SHP77 treated with DMSO at 0.1 percent for 48 hours (cell line): ENCODE measurements at places on chromosomes 13 and 19.

- no peak for DNase-seq
Measured at GRCh38 chr13:114088234-114088633, 44.2 kb downstream of the RASA3 start.

GRCh38 chr19:1220976-1221903, 15.7 kb downstream of the STK11 start:
- DNase-seq = peak; percentile 24

DNA sequence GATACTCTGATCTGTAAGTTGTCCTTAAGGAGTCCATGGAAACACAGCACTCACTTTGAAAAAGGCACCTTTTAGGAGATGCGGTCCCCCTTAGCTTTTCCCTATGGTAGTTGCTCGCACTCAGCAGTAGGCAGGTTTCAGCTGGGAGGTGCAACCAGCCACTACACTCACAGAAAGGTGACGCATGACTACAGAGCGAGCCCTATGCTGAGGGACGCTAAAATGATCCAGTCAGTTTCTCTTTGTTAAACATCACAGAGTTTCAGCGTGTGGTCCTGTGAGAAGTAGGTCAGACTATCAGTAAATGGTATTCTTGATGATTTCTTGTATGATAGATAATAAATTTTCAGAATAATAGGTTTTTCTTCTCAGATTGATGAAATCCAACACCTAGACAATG, 362.7 kb upstream of the MIR17HG start:
- no peak for DNase-seq

- DNase-seq = no peak
Measured at GRCh38 chr13:45681113-45681512, 21.0 kb upstream of the CBY2 start.

DNA sequence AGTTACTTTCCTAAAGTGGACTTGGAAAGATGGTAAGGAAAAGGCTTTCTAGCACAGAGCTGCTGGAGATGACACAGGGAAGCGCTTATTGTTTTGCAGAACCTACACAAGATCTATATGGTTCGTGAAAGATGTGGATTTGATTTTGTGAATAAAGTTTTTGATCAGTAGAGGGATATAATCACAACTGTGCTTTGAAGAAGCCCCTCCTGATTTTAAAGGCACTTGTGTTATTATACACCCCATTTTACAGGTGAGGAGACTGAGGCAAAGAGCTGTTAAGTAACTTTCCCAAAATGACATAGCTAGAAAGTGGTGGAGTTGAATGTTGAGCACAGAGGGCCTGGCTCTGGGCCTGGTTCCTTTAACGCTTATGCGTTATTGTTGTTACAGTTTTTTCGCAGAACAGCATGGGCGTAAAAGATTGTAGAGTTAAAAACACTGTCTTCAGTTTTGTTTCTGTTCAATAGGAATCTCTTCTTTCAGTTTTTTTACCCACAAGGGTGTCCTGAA, 1.4 kb downstream of the TDRD3 start:
- DNase-seq = no peak

DNA sequence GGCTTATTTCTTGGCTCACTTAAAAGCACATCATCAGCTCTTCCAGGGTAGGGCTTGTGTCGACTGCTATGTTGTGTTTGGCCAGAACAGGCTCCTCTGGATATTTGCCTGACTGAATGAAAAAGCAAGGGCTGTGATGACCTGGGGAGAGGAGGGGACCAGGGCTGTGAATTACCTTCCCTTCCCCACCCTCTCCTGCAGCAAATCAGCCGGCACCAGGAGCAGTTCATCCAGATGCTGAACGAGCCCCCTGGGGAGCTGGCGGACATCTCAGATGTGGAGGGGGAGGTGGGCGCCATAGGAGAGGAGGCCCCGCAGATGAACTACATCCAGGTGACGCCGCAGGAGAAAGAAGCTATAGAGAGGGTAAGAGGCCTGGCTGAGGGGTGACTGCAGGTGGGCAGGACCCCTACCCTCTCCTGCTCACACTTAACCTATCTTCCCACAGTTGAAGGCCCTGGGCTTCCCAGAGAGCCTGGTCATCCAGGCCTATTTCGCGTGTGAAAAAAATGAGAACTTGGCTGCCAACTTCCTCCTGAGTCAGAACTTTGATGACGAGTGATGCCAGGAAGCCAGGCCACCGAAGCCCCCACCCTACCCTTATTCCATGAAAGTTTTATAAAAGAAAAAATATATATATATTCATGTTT, 4.4 kb downstream of the GADD45GIP1 start:
- no peak for DNase-seq

GRCh38 chr13:77952276-77952675, 33.6 kb upstream of the EDNRB start:
- no peak for DNase-seq

DNA sequence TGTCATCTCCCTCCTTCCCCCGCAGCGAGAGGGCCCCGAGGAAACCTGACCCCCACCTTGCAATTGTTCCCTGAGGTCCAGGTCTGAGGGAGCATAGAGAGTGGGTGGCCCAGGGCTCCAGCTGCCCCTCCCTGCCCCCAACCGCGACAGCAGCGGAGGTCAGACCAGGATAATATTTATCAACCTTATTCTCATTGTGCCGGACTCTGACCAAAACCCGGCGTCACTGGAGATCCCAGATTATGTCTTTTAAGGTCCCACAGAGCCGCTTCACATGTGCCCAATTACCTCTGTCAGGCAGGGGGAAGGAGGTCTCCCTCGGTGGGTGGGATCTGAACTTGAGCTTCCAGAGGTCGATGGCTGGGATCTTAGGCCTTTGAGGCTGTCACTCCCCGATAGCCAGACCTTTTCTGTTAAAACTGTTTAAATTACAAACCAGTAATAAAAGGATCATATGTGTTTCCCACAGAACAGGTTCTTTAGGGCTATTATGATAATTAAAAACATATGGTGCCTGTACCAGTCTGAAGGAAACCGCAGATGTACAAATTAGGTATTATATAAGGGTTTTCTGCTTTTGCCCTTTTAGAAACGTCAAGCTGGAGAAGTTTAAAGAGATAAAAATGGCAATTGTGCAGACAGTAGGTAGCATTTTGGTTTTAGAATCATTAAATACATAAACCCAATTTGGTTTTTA, 195.5 kb downstream of the ZNF536 start:
- no peak for DNase-seq

- DNase-seq = no peak
Measured at GRCh38 chr19:10155839-10156238, 36.1 kb upstream of the EIF3G start.

DNA sequence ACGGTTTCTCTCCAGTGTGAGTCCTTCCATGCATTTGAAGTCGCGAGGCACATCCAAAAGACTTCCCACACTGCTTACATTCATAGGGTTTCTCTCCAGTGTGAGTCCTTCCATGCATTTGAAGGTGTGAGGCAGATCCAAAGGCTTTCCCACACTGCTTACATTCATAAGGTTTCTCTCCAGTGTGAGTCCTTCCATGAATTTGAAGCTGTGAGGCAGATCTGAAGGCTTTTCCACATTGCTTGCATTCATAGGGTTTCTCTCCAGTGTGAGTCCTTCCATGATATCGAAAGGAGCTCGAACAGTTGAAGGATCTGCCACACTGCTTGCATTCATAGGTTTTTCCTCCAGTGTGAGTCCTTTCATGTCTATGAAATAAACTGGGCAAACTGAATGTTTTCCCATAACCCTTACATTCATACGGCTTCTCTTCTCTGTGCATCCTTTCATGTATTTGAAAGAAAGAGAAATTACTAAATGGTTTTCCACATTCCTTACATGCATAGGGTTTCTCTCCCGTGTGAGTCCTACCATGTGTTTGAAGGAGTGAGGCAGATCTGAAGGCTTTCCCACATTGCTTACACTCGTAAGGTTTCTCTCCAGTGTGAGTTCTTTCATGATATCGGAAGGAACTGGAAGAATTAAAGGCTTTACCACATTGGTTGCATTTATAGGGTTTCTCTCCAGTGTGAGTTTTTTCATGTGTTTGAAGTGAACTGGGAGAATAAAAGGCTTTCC, 20.3 kb downstream of the ZNF433 start:
- DNase-seq = no peak

- DNase-seq = no peak
Measured at GRCh38 chr13:27161980-27162379, 9.6 kb downstream of the USP12 start.

GRCh38 chr19:38580080-38580479, 37.7 kb downstream of the MAP4K1 start:
- DNase-seq = no peak

DNA sequence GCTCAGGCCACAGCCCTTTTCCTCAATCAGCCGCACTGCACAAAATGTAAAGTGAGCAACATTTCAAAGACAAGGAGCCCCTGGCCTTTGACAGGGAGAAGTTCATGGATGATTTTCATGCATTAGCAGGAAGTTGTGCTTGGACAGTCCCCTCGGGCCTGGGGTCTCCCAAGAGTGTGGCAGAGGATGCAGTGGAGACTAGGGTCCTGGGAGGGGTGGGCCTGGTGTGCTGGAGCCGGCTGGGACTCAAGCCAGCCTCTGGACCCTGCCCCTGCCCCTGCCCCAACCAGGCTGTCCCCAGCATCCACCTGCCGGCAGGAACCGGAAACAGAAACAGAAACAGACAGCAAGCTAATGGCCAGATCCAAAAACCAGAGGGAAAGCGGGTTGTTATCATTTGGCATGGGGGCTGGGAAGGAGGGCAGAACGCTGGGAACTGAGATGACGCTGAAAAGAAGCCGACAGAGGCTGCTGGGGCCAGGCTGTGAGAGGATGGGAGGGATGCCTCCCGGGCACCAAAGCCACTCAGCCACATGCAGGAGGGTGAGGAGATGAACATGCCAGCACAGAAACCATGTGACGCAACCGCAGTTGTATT, 2.3 kb downstream of the GAS6 start:
- DNase-seq = no peak

- DNase-seq = no peak
Measured at GRCh38 chr13:26680123-26680450, 80.5 kb downstream of the GPR12 start.

DNA sequence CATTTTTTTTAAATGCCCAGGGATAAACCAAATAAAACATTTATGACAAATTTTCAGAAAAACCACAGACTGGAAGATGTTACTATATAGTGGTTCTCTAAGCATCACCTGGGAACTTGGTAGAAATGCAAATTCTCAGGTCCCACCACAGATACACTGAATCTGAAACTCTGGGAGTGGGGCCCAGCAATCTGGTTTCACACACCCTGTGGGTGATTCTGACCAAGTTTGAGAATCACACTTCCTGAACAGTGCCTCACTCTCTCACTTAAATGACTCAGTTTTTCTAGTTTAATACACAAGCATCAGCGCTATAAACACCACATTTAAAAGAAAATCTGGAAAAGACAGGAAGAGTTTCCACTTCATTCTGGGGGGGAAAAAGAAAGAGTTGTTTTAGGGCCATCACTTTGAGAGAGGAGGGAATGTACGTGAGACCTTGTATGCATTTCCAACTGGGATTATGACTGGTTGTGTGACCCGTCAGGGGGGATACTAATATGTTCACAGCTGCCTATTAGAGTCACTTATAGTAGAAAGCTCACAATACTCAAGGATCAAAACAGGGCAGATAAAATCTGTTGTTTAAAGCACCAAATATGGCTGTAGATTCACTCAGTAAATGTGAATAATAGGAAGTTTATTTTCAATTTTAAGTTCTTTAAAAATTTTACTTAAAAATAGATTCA, 567.7 kb downstream of the GPC6 start:
- no peak for DNase-seq

DNA sequence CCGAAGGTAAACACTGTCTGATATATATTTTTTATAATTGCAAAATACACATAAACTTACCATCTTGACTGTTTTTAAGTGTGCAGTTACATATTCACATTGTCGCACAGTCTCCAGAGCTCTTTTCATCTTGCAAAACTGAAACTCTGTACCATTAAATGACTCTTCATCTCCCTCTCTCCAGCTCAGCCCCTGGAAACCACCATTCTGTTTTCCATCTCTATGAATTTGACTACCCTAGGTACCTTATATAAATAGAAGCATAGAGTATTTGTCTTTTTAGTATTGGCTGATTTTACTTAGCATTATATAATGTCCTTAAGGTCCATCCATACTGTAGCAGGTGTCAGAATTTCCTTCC, 45.8 kb downstream of the LRCH1 start:
- no peak for DNase-seq

GRCh38 chr19:42197375-42197817, 20.1 kb downstream of the DEDD2 start:
- no peak for DNase-seq

- no peak for DNase-seq
Measured at GRCh38 chr19:32687681-32688080, 3.9 kb upstream of the NUDT19 start.

DNA sequence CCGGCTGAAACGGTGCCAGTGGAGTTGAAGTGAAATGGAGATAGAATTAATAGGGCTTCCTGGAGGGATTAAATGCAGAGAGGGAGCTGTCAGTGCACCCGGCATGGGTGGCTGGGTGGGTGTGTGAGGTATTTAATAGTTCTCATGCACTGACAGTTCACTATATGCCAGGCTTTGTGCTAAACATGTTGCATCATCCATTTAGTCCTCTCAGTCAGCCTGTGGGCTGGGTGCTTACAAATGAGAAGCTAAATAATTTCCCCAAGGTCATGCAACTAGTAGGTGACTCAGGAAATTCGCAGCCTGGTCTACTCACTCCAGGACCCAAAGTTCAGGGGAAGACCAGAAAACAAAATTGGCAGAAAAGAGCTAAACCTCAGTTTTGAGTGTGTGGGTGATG, 63.5 kb upstream of the SPATA13 start:
- no peak for DNase-seq

GRCh38 chr13:25674371-25674770, 302.6 kb downstream of the ATP8A2 start:
- DNase-seq = no peak

DNA sequence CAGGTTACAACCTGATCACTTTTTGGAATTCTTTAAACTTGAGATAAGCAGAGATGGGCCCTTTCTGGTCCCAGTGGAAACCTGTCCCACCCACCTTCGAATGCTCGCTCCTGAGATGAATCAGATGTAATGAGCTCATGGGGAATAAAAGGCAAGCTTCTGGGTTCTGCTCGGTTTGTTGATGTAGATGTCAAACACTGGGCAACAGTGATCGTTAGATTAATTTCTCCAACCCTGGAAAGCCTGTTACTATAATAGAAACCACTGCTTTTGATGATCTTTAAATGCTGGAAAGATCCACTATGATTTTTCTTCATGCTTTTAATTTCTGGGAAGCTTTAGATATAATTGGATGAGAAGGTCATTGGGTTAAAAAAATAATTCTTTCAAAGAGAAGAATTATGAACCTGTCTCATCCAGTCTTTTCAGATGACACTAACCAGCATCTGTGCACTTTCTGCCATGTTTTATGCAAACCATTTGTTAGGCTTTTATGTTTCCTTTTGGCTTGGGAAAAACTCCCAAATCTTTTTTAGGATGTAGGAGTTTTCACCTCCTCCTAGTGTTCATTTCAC, 49.3 kb downstream of the B3GLCT start:
- DNase-seq = no peak

- DNase-seq = no peak
Measured at GRCh38 chr13:95477187-95477586, 75.3 kb upstream of the CLDN10 start.

GRCh38 chr13:54699831-54700230, 1671.2 kb downstream of the OLFM4 start:
- DNase-seq = no peak

GRCh38 chr19:46714444-46715106, 2.3 kb downstream of the PRKD2 start:
- DNase-seq = no peak
